ENCODE measurements at places on chromosomes 6 and 20.

- no peak for DNase-seq
Measured at GRCh38 chr6:33781131-33781975, 7.6 kb downstream of the LEMD2 start.

DNA sequence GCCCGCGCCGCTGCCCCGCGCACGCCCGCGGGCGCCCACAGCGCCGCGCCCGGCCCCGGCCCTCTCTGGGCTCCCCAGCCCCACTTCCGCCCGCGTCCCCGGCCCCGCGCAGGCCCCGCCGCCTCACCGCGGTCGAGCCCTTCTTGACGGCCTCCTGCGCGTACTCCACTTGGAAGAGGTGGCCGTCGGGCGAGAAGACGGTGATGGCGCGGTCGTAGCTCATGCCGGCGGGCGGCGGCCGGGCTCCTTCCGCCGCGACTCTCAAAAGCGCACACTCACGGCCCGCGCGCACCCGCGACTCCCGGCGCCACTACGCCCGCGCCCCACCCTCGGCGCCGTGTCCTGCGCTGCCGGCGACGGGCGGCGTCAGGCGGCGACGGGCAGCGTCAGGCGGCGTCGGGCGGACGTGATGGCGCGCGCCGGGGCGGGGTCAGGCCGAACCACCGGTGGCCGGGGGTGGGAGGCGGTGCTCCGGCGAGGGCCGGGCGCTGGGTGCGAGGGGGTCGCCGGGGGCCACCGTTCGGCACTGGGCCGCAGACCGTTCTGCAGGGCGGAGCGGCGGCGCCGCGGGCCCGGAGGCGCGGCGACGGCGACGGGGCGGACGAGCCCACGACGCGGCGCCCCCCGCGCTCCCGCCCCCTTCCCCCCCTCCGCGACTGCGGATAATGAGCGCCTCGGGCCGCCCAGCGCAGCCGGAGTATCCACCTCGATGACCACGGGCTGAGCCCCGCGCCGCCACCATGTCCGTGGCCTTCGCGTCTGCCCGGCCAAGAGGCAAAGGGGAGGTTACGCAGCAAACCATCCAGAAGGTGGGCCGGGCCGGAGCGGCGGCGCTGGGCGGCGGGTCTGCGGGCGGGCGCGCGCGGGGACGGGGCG is at the start of the genes PSMA7 and SS18L1:
Gene PSMA7, minus strand, starts transcription at position 314 of the 876 bp plus-strand sequence. Its CDS starts 91 bp downstream, at position 223.
Gene SS18L1, plus strand, starts transcription at position 689 of the 876 bp plus-strand sequence. Its CDS starts 52 bp downstream, at position 741.
- peak; percentile 96 for DNase-seq

- no peak for DNase-seq
Measured at GRCh38 chr6:50093938-50094272, 44.2 kb upstream of the DEFB112 start.

DNA sequence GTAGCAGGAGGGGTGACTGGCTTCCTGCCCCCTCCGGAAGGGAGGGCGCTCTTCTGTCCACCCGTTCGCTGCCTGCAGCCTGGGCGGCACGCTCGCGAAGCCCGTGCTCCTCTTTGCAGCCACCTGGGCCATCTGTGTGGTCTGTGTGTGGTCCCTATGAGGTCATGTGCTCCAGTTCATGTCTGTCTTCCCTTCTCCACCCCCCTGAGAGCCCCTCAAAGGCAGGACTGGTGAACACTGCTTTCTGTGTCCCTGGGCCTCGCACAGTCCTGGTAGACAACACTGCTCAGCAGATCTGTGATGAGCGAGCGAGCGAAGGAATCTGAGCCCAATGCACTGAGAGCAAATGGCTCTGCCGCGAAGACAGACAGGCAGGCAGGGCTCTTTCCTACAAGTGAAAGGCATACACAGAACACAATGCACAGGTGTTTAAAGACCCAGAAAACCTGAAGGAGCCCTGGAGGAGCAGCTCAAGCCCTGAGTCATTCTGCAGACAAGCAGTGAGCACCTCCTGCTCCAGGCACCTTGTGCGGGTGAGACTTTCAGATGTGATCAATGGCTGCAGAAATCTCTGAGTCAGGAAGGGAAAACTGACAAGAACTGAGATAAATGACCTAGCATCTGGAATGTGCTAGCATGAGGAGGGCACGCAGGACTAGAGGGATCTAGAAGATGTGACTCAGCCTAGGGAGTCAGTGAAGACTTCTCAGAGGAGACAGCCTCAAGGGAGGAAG is 27.1 kb downstream of the PPP1R3G start:
- no peak for DNase-seq

- no peak for DNase-seq
Measured at GRCh38 chr20:38985603-38986170, 23.5 kb downstream of the DHX35 start.

DNA sequence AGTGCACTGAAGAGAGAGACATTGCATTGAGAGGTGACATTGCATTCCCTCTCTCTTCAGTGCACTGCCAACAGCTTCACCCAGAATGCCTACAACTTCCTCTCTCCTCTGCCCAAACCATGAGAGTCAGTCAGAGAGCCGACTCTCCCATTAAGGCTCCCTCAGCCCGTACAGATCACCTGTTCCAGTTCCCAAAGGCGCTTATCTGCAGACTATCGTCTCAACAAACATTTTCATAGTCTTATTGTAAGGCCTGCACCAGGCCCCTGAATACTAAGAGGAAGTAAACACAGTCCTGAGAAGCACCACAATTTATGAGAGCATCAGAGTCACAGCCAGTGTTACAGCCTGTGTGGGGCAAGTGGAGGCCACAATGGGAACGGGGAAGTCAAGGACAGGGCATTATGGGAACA is 53.7 kb downstream of the GFOD1 start:
- DNase-seq, result no peak

- DNase-seq, result no peak
Measured at GRCh38 chr6:17354700-17355403, 38.5 kb upstream of the CAP2 start.

- DNase-seq, result no peak
Measured at GRCh38 chr20:50282592-50283241, 92.1 kb downstream of the CEBPB start.

GRCh38 chr20:15163632-15164031 is 826.2 kb upstream of the FLRT3 start:
- no peak for DNase-seq

DNA sequence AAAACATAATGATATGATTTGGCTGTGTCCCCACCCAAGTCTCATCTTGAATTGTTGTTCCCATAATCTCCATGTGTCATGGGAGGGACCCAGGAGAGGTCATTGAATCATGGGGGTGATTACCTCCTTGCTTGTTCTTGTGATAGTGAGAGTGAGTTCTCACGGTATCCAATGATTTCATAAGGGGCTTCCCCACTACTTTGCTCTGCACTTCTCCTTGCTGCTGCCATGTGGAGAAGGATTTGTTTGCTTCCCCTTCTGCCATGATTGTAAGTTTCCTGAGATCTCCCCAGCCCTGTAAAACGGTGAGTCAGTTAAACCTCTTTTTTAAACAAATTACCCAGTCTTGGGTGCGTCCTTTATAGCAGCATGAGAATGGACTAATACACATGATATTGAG is 156.8 kb upstream of the PLCB4 start:
- no peak for DNase-seq

GRCh38 chr6:15533379-15534026 is 129.3 kb downstream of the DTNBP1 start:
- no peak for DNase-seq

DNA sequence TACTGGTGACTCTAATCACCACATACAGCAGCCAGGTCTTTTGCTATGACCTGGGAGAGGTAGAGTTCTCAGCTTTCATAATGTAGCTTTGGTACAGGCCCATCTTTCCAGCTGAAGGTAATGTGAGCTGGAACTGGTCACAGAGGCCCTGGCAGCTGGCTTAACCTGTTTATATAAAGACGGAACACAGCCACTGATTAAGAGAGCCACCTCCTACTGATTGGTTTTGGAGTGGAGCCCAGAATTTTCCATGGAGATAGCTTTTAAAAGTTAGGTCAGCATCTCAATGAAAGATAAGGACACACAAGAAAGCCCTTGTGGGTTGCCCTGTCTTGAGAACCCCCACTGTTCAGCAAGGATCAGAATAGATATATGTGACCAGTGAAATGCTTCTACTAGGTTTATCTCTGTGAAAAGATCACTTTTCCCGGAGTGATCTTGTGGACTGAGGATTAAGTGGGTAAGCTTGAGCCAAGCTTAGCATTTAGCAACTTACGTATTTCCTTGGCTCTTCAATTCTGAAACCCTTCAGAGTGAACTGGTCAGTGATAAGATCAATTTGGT is 213.7 kb upstream of the CITED2 start:
- DNase-seq, result no peak

GRCh38 chr6:147054158-147054557 is 150.1 kb upstream of the STXBP5 start:
- no peak for DNase-seq

DNA sequence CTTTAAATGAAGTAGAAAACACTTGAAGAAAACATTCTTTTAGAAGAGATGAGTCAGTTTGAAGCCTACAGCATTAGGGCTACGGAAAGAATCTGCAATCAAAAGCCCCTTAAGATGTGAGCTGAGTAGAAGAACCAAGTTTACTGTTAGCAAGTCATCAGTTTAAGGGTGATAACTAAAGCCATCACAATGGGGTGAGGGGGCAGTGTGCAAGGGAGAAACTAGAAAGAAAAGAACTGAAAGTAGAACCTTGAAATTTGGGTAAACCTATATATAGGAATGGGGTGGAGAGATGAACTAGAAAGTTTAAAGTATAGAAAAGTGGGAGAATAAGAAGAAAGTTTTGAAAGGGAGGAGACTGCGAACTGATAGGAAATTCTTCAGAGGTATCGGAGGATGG is 212.9 kb downstream of the COL19A1 start:
- no peak for DNase-seq

GRCh38 chr6:29702519-29703103 is 20.6 kb upstream of the HLA-F start:
- DNase-seq, result peak; percentile 43

DNA sequence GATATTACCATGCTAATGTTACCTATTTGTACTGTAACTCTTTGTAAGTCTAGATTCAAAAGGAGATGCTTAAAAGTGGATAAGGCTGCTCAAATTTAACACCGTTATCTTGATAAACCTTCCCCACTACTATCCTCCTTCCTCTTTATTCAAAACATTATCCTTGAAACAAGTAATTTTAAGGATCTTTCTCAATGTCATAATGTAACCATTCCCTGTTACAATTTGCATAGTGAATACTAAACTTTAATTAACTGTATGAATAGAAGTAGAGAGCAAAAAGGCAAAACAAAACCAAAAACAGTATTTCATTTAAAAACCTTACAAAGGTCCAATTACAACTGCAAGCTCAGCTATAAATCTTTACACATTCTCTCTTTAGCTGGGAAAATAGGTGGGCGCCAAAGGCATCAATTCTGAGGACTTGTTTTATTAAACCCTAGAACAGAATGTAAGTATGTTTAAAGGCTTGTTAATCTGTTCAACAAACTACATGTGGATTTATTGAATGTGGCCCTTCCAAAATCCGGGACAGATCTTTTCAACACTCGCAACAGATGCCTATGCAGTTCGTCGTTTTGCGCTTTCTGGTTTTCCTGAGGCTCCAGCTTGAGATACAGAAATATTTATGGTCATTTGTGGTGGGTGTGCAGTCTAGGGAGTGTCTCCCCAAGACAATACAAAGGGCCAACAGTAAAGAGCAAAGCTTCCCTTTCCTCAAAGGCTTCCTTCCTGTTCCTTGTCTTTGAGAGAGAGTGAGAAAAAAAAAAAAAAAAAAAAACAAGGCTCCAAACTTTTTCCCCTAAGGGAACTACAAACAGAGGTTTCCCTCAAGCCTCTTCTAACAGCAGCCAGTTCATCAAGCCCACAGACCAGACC is 15.1 kb downstream of the KIF13A start:
- no peak for DNase-seq

- peak; percentile 47 for DNase-seq
Measured at GRCh38 chr6:128415387-128415786, 105.0 kb downstream of the PTPRK start.

DNA sequence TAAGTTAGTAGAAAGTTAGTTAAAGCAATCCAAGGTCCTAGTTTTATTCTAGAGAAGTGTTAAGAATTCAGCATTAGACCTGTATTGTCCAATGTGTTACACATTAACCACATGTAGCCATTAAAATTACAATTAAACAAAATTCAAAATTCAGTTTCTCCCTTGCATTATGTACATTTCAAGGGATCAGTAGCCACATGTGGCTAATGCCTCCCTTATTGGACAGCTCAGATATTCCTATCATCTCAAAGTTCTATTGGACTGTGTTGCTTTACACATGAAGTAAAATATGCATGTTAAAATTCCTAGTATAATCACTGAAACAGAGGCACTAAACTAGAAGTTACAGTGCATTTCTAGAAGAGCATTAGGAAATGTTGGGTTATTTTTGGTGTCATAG is 107.2 kb upstream of the SCGN start:
- no peak for DNase-seq

GRCh38 chr6:45822873-45823272 is 192.8 kb downstream of the CLIC5 start:
- DNase-seq, result no peak

- peak; percentile 47 for DNase-seq
Measured at GRCh38 chr6:105872249-105872648, 213.9 kb upstream of the PRDM1 start.

DNA sequence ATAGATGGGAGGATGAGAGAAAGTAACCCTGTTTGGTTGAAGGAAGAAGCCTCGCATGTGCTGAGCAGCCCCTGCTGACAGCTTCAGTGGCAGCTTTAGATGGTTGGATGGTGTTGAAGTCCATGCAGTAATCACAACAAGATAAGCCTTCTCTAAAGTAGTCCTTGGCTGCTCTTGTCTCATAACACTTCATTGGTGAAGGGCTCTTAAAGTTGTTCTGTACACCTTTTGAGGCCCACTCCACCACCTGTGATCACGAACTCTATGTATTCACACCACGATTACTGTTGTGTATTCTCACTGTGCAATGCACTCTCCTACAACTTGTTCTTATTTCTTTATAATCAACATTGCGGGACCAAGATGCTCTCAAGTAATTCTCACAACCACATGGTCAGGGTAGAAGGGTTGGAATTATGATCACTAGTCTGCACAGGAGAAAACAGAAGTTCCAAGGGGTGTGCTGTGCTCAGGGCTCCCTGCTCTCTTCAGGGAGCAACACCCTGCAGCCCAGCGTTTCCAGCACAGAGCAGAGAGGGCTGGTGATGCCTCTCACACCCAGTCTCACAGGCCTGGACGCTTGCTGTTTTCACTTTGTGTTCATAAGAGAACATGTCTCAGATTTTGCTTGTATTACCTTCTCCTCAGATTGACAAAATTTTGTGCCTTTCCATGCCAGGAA is 294.4 kb downstream of the SMOC2 start:
- no peak for DNase-seq

DNA sequence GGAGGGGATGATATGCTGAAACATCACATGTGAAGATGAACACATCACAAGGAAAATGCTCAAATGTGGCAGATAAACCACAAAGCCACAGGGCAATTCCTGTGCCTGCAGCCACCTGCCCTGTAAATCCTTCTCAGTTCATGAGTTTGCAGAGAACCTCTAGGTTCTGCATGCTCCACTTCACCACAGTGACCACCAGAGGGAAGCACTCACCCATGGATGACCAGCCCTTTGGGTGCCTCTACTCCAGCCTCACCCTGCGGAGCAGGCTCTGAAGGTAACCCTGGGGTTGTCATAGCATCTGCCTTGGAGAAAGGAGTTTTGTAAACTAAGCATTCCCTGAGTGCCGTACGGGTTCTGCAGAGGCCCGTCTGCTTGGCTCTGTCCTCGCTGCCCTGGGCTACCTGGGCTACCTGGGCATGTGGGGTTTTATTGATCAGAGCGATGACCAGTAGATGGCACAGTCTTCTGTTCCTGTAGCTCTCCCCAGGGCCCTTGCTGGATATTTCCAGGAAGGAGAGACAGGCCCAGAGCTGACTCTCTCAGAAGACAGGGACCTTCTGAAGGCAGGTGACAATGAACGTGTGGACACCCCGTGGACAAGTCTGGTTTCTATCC is 31.7 kb upstream of the CST1 start:
- DNase-seq, result peak; percentile 23

GRCh38 chr20:49045440-49046086 is 549 bp upstream of the CSE1L start:
- DNase-seq, result peak; percentile 62

- no peak for DNase-seq
Measured at GRCh38 chr6:4186385-4186784, 51.0 kb upstream of the ECI2 start.
